ENCODE measurements at places on chromosomes 12 and 14. TPM values are rescaled to one million over a fixed set of nuclear protein-coding genes. Genes with fewer than 3 reads are reported as not detected.
A peak's percentile ranks its signal among the peaks of the same experiment; 100 is the strongest.

The KRT82 gene
- total RNA-seq, result not detected

GRCh38 chr14:97311411-97311810 is 514.2 kb downstream of the VRK1 start:
- no peak for DNase-seq

GRCh38 chr12:66963901-66964300 is 285.0 kb upstream of the GRIP1 start:
- no peak for DNase-seq

DNA sequence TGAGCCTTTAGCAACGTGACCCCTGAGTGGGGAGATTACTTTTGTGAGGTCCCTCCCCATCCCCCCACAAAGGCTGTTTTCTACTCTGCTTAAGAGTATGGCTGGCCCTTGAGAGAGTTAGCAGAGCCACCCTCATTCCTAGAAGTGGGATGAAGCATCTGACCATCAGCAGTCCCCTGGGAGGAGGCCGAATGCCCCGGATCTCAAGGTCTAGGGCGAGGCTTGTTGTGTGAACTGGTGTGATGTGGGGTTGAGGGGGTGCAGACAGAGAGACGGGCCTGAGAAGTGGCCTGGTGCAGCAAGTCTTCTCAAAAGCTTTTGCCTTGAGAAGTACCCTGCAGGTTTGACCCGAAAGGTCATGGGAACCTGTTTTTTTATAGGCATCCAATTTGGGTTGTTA is 153.0 kb upstream of the FKBP4 start:
- no peak for DNase-seq

The ANKRD13A gene
- 65.3 TPM for total RNA-seq

- no peak for DNase-seq
Measured at GRCh38 chr12:49026101-49026500, 7.5 kb upstream of the PRKAG1 start.

The KLRG1 gene
- total RNA-seq, result 1.5 TPM

DNA sequence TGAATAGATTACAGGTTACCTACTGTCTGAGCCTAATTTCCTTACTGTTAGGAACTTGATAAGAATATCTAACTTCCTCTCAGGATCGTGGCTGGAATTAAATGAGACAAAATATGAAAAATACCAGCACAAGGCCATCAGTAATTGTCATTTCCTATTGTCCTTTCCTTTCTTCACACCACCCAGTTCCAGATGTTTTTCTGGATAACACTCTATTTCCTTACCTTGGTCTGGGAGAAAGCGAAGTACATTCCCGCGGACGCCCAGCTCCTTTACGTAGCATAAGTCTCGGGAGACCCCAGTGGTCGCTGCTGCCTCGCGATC is 376 bp downstream of the GDF3 start:
- DNase-seq, result no peak

DNA sequence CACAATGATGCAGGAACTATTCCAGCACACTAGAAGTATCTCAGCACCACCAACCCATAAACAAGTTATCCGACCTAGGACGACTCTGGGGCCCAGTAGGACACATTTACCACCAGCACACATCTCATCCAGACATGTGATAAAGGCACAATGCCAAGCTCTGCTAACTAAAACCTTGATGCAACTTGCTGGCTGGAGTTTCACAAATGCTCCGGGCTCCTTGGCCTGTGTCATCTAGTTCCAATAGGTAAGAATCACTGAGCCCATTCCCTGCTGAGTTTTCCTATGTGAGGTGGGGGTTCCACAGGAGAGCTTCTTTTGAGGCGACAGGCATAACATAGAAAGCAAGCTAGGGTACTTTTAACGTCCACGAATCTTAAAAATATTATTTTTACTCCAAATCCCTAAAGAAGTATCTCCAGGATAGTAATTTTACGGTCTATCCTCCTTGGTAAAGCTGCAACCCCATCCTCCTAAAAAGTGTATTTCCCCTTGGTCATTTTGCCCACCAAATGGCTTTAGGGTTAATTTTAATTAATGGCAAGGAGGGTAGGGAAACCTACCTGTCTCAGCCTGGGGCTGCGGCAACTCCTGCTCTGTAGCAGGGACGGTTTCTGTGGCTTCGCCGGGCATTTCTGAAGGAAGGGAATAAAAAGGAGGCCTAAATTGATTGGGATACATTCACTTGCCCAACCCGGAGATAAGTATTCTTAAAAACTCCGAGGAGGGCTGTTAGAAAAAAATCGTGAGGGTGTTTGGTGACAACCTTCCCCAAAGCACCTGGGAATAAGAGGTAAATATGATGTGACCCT is 1.0 kb downstream of the NACA start:
- peak; percentile 72 for DNase-seq

DNA sequence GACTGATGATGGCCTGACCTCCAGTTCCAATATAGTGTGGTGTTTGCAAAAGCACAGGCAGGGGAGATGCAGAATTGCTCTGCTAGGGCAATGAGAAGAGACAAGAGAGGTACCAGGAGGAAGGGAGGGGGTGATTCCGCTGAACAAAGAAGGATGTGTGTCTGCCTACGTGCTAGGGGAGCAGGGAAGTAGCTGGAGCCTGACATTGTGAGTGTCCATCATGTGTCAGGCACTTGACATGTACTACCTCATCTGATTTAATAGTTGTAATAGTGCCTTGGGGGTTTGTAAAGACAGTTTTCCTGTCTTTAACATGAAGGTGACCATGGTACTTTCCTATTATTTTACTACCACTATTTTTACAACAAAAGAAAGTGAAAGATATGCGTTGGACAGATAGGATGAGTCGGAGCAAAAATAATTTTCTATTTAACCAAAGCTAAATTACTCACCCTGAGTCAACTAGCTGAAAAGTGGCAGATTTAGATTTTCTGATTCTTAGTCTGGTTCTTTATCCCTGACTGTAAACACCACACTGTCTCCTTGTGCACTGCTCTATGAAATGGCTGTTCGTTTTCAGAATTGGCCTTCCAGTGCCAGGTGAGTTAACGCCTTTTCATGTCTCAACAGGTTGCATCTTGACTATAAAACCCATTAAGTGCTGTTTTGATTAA is 33.7 kb upstream of the TEAD4 start:
- DNase-seq, result no peak

DNA sequence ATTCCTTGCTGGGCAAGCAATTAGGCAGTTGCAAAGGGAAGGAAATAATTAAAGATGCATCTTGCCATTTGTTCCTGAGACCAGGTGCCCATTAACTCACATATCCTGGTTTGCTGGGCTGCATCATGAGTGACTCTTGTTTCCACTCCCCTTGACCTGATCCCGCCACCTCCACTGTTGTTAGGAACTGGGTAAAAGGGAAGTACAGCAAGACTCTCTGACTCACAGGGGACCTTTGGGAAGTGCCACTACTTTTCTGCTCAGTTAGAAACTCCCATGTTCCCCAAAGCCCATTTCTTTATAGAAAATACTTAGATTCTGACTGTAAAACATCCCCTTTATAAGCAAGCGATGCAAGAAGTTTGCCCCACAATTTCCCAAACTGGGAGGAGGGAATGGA is 186.0 kb upstream of the BCL2L14 start:
- DNase-seq, result peak; percentile 63

The SLC5A8 gene
- 0.06 TPM for total RNA-seq

DNA sequence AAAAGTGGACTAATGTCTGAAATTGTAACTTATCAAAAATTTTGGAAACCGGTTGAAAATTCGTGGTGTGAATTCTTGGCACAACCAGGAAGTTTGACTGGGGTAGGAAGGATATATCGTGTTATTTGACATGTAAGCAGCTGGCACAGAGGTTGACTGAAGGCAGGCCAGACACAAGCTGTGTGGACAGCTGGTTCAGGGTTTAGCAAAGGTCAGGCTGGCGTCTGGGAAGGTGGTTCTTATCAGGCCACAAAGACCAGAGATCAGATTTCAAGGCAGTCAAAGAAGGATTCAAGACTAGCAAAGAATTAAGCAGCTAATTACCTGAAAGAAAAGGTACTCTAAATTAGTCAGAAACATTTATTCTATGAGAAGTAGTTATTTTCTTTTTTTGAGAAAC is 450.2 kb upstream of the MDGA2 start:
- DNase-seq, result no peak

The RDH12 gene
- not detected for total RNA-seq

- DNase-seq, result peak; percentile 50
Measured at GRCh38 chr14:75906680-75907280, 75.0 kb downstream of the TGFB3 start.
